Hypothalamus (tissue), 51 donors: ENCODE measurements at places on chromosomes 12 and 14.

DNA sequence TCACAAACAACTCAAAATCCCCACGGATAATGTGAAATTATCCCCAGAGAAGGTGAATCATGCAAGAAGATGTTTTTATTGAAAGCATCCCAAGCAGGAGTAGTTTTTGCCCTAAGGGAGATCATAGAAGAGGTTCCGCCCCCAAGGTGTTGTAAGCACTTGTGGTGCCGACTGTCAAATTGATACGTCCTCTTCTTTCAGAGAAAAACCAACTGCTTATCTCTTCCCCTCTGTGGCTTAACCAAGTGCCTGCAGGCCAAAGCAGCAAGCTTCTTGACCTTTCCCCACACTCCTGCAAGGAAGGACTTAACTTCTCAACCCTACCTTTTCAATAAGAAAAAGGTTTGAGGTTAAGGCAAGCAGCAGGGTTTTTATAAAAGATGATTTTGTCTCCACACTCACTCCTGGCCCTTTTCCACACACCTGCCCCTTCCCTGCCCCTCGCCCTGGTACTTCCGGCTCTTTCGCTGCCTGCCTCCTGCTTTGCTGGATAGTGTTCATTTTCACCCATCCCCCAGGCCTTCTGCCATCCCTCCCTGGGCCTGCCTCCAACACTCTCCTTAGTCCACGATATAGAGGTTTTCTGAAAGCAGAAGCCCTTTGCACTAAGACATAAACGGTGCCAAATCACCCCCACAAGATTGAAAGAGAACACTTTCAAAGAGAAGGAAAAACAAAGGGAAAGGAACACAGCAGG, 114.5 kb downstream of the EGLN3 start:
- DNase-seq, result peak; percentile 39

DNA sequence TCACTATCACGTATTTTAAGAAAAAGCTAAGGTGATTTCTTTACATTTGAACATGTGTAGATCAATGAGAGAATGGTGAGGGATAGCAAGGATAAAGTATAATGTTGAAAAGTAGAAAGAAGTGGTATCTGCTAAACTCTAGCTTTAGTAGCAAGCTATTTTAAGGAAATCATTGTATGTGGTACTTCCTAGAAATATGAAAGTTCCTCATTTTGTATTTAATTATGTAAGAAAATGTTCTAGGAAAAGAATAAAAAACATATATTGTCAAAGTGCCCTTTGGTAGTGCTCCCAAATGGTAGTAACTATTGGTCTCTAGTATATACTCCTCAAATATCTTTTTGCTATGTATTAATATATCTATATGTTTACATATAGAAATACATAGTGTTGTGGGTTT, 35.7 kb downstream of the RAB21 start:
- DNase-seq, result no peak

- no peak for DNase-seq
These were observed 19.0 kb upstream of the GOLGA3 start for GRCh38 chr12:132847363-132848356.

DNA sequence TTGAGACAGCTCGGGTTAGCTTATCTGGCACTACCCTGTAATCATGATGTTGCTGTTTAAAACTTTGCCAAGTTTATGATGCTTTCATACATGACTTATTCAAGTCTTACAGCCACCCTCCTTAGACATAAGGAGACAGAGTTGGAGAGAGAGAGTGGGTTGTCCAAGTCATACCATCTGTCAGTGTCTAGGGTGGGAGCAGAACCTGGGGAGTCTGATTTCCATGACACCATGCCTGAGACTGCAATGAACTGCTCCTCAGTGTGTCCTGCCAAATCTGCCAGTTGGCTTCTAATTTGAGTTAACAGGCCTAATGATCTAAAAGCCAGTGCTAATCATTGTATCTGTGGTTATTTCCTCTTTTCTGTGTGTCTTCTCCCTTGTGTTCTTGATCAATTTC, 43.7 kb upstream of the PHC1 start:
- no peak for DNase-seq

- DNase-seq, result no peak
These were observed 16.7 kb downstream of the PNP start for GRCh38 chr14:20485900-20486299.

DNA sequence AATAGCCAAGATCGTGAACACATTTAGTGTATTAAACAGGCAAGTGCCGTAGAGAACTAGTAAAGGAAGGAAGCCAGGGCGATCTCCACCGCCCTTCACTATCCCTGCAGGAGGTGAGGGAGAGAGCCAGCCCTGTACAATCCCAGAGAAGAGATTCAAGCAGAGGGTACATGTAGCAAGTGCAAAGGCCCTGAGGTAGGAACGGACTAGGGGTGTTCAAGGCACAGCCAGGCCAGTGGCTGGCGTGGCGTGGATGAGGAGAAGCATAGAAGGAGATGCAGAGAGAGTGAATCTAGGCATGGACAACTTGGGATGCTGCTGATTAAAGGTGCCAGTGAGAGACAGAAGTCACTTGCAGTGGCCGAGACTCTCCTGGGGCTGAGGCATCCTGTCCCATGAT, 39.1 kb upstream of the ESRRB start:
- DNase-seq, result no peak

DNA sequence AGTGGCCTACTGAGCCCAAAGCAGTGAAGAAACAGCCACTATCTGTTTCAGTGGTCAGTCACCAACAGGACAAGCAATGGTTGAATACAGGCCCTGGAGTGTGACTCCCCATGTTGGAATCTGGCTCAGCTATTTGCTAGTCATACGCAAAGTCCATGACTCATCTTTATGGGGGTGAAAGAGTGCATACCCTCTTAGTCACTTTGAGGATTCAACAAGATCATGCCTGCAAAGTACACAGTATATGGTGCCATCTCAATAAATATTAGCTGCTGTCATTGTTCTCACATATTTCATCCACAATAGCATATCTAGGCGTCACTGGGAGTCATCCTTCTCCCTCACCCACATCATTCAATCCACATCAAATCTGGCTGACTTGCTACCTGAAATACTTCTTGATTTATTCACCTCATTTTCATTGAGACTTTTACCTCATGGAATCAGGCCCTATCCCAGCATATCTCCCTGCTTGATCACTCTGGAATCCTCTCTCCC, 26.4 kb upstream of the STAB2 start:
- no peak for DNase-seq
